ENCODE measurements at places on chromosomes 5 and 9.

DNA sequence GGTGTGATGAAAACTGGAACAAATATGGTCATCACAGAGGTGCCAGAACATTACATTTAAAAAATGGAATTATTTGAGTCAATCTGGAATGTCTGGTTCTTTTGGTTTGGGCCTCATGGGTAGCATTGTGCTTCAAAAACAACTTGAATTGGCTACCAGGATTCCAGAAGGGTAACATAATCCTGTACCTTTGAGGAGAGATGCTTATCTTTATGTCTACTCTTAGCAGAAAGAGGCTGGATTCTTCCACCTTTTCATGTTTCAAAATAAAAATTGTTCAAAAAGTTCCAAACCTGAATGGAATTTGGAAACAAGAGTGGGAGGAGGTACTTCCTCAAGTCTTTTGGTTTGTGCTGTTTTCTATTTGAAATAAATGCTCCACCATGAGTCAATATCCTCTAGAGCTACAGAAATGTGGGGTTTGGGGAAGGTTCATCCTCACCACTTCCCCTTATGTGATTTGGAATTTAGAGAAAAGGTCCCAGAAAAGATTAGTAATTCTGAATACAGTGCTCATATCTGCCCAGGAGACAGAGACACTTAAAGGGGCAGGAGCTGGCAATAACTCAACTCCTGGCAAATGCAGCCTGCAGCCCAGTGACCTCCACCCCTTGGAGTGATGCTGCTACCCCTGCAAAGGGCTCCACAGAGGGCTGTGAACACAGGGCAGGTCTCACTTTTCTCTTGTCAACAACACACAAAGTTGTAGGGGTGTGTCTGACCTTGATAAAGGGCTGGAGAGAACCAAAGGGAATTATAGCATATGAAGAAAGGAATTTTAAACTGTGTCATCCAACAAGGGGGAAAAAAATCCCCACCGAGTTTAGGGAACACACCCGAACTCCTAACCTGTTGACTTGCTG, 272.8 kb downstream of the CWC27 start:
- DNase-seq: no peak

DNA sequence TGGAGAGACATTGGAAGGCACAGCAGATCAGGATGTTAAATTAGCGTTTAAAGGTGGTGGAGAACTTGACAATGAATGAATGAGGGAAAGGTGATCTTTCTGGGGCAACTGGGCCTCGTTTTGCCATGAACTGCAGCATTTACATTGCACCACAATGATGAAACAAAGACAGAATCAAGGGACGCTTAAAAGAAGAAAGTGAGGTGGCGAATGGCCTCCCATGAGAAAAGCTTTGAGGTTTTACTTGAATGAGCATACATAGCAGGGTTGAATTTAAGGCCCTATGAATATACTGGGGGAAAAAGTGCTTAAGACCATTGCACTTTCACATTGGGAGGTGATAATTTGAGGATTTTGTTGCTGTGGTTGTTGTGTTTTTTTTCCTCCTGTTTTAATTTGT, 476.4 kb downstream of the ISL1 start:
- DNase-seq: no peak

GRCh38 chr5:128966375-128966774, 1.1 kb downstream of the SLC27A6 start:
- DNase-seq: no peak

- no peak for DNase-seq
These were observed 1087.7 kb upstream of the ARRDC3 start for GRCh38 chr5:92470770-92471169.

DNA sequence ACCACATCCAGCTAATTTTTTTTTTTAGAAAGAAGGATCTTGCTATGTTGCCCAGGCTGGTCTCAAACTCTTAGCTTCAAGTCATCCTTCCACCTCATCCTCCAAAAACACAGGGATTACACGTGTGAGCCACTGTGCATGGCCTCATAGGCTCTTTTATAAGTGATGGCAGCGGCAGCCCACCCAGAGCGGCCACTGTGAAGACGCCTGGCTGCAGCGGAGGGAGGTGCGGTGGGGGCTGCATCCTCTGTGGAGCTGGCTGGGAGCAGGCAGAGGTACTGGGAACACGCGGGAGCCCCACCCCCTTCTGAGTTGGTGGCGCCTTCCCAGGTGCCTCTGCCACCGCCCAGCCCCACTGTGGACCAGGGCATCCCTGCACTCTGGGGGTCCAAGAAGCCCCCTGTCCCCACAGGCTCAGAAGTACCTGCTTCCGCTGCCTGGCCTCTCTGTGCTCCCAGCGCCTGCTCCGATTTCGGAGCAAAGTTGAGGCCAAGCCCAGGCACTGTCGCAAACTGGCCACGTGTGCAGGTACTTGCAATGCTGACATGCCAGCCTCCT, 16.9 kb upstream of the ECPAS start:
- no peak for DNase-seq
